ENCODE measurements at places on chromosomes 3 and 15. TPM values are rescaled to one million over a fixed set of nuclear protein-coding genes. Genes with fewer than 3 reads are reported as not detected.

- DNase-seq = no peak
Observed at GRCh38 chr3:55440104-55440708, 46.9 kb downstream of the WNT5A start.

DNA sequence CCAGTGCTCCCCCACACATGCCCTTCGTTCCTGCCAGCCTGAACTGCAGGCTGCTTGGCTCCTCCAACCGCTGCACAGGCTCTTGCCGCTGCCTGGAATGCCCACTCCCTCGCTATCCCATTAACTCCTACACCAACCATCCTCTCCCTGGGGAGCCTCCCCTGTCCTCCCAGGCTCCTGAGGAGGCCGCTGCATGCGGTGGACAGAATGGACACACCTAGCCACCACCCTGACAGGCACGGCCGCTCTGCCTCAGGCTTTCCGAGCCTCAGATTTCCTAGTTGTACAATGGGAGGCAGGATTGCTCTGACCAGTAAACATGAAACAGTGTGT lies 2.3 kb downstream of the PLXNB1 start:
- no peak for DNase-seq

DNA sequence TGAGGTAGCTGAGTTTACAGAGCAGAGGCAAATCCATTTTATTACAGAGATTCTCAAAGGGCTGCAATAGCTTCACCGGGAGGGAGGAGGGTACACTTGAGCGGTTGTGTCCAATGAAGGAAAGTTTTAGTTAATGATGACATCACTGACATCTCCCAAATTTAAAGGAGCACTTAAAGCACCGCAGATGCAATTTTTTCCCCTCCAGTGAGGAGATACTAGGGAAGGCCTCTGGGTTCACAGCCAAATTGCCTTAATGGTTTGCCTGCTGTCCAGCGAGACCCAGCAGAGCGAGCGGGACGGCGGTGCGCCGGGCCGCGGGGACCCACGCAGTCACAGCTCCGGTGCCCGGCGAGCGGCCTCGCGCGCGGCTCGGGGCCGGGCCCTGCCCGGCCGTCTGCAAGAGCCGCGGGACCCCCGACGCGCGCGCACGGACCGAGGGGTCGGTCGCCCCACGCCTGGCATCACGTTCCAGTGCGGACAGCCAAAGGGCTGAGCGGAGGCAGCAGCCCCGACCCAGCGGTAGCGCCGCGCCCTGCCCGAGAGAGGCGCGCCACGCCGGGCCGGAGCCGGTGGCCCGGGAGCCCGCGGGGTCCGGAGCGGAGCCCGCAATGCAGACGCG lies 160.5 kb upstream of the CHRNA7 start:
- DNase-seq = no peak

DNA sequence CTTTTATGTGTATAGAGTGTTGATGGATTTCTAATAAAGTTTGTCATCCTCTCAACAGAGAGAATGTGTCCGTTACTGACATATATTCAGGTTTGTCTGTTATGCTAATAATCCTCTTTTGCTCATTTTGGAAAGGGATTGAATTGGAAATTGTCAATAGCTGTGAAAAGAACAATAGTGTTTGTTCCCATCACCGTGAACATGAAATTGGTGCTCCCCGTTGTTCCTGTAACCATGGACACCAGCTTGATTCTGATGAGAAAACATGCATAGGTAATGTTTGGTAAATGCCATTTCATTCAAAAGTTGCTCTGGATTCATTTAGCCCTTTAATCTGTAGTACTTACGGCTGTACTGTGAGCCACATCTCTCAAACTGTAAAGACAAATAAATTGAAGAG lies 707.0 kb upstream of the GOLIM4 start:
- DNase-seq = no peak

Gene ZCWPW2
- polyA plus RNA-seq = 1.7 TPM

Gene PRICKLE2
- 19.3 TPM for polyA plus RNA-seq

Gene MORC1
- polyA plus RNA-seq = 0.43 TPM

Gene SNTN
- not detected for polyA plus RNA-seq

All from left renal cortex interstitium (tissue), 4 donors.